H1 (cell line): ENCODE measurements at places on chromosomes 11 and 22. TPM values are rescaled to one million over a fixed set of nuclear protein-coding genes. Genes with fewer than 3 reads are reported as not detected.

Gene E2F8
- 11.4 and 11.5 TPM in 2 replicates for total RNA-seq

Gene OR4C16
- not detected in 2 replicates for total RNA-seq

Gene MRGPRE
- not detected in 2 replicates for total RNA-seq

Gene HMOX1
- 25.0 and 25.7 TPM in 2 replicates for total RNA-seq

Gene OR52H1
- not detected in 2 replicates for total RNA-seq

Gene LMO2
- 2.0 and 2.7 TPM in 2 replicates for total RNA-seq

Gene WNT7B
- 0.13 and 0.24 TPM in 2 replicates for total RNA-seq

Gene ZC3H12C
- 2.7 and 2.9 TPM in 2 replicates for total RNA-seq

Gene C22orf31
- total RNA-seq = not detected in 2 replicates

Gene GALNT18
- 5.7 and 6.0 TPM in 2 replicates for total RNA-seq

Gene LRRC56
- 1.9 and 2.1 TPM in 2 replicates for total RNA-seq

Gene OR4S1
- not detected in 2 replicates for total RNA-seq

Gene IL17REL
- 0.08 and 0.20 TPM in 2 replicates for total RNA-seq

Gene CREB3L1
- 12.7 and 13.7 TPM in 2 replicates for total RNA-seq

Gene SLC29A2
- total RNA-seq = 29.3 and 32.4 TPM in 2 replicates

Gene PHOX2A
- total RNA-seq = 0.19 TPM in 1 of 2 replicates, not detected in the other

Gene SLC22A12
- not detected in 2 replicates for total RNA-seq

Gene SHANK2
- 52.9 and 54.2 TPM in 2 replicates for total RNA-seq

Gene HBE1
- not detected in 2 replicates for total RNA-seq

Gene CASP5
- total RNA-seq = not detected in 2 replicates

Gene SAA4
- total RNA-seq = not detected in 2 replicates

Gene TNNT3
- not detected in 2 replicates for total RNA-seq

Gene SPTY2D1
- total RNA-seq = 17.1 and 17.6 TPM in 2 replicates

Gene FBLN1
- total RNA-seq = 168 and 184 TPM in 2 replicates

Gene ISX
- total RNA-seq = not detected in 2 replicates

Gene APOBEC3B
- total RNA-seq = 14.2 and 16.3 TPM in 2 replicates

Gene MYO18B
- 0.67 and 0.78 TPM in 2 replicates for total RNA-seq

Gene SLC5A1
- total RNA-seq = not detected in 2 replicates

Gene POLDIP3
- 77.3 and 84.6 TPM in 2 replicates for total RNA-seq

Gene RIBC2
- 1.8 and 2.1 TPM in 2 replicates for total RNA-seq

Gene BATF2
- 1.4 and 2.0 TPM in 2 replicates for total RNA-seq

Gene OR52R1
- not detected in 2 replicates for total RNA-seq

Gene TRIM6
- 20.6 and 21.6 TPM in 2 replicates for total RNA-seq

Gene MUC5AC
- not detected in 2 replicates for total RNA-seq

Gene KIF18A
- total RNA-seq = 23.3 TPM in 2 replicates

Gene WBP2NL
- total RNA-seq = not detected in 2 replicates

Gene BEST1
- 0.22 and 0.23 TPM in 2 replicates for total RNA-seq

Gene SCUBE2
- total RNA-seq = 0.42 and 1.2 TPM in 2 replicates

Gene DCHS1
- total RNA-seq = 10.5 and 11.3 TPM in 2 replicates

Gene NLRP14
- total RNA-seq = 0.08 TPM in 1 of 2 replicates, not detected in the other

Gene GGT1
- 14.0 and 14.4 TPM in 2 replicates for total RNA-seq

Gene ZNF202
- total RNA-seq = 33.0 and 33.9 TPM in 2 replicates

Gene PLAAT3
- 109 and 117 TPM in 2 replicates for total RNA-seq
